ENCODE measurements at places on chromosomes 13 and 19. TPM values are rescaled to one million over a fixed set of nuclear protein-coding genes. Genes with fewer than 3 reads are reported as not detected.
A peak's percentile ranks its signal among the peaks of the same experiment; 100 is the strongest.

Gene LGALS16
- not detected for total RNA-seq

Gene HCN2
- total RNA-seq = not detected

GRCh38 chr13:31875134-31875533, 135.8 kb downstream of the RXFP2 start:
- DNase-seq = peak; percentile 9

- DNase-seq = no peak
Observed at GRCh38 chr19:17580470-17581144, 25.2 kb downstream of the COLGALT1 start.

DNA sequence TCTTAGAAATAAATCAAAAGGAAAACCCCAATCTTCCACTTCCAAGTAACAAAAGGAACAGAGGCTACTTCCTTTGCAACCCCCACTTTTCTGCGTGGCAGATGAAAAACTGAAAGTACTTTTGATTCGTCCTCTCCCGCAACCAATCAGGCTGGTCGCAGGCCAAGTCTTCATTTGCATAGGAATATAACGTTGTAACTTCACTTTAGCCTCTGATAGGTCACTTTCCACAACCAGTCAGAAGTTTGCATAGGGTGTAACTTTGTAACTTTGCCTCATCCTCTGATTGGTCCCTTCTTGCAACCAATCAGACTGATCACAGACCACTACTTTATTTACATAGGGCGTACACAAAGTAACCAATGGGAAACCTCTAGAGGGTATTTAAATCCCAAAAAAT, 37.2 kb downstream of the TGDS start:
- DNase-seq = no peak

GRCh38 chr13:105982219-105982930, 553.1 kb downstream of the EFNB2 start:
- no peak for DNase-seq

GRCh38 chr13:72534951-72535640, 192.3 kb downstream of the MZT1 start:
- DNase-seq = no peak

GRCh38 chr13:98504029-98504351, 72.9 kb downstream of the STK24 start:
- DNase-seq = no peak

- no peak for DNase-seq
Observed at GRCh38 chr19:8269724-8270123, 38.4 kb downstream of the CD320 start.

DNA sequence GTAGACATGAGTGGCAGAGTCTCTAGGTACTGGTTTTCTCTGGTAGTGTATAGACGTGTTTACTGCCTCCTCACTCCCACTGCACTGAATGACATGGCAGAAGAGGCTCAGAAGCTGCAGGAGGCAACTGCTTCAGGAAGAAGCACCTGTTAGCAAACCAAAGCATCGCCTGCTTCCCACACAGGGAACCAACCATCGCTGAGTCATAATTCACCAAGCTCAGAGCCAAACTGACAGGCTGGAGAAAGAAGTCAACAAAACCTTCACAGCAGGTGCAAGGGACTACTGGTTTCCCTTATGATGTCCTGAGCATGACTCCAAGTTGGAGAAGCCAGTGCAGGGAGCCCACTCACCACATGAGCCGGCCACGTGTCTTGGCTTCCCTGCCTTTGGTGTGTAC, 69.8 kb downstream of the KCTD12 start:
- DNase-seq = no peak

DNA sequence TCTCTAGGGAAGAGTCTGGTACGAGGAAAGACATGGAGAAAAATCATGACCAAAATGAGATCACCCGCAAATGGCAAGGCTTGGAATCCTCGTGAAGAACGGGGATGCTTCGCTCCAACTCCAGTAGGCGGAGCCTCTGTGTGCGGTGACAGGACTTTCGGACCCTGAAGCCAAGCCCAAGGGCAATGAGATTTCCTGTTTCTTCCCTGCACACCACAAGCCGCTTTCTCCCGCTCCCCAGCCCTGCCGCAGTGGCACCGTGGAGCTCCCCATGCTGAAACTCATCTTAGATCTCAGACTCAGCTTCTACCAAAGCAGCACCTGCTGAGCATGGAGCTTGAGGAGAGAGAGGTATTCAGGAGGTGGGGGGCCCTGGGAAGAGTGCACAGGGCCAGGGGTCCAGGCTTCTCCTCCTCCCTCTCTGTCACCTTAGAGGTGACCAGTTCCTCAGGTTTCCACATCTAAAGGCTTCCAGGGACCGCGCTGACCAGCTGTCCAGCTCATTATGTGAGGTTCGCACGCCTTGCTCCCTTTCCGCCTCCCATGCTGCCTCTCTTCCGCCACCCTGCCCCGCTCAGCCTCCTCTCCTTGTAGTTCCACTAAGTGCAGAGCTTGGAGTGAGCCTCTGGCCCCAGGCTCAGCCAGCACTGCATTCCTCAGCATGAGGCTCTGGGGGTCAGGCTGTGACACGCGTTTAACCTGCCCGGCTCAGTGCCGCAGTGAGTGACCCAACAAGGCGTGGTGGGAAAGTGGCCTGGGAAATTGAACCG, 153.8 kb upstream of the SOX1 start:
- no peak for DNase-seq

GRCh38 chr13:32246468-32246867, 68.7 kb downstream of the ZAR1L start:
- peak; percentile 69 for DNase-seq
